ENCODE measurements at places on chromosomes 4 and X.

DNA sequence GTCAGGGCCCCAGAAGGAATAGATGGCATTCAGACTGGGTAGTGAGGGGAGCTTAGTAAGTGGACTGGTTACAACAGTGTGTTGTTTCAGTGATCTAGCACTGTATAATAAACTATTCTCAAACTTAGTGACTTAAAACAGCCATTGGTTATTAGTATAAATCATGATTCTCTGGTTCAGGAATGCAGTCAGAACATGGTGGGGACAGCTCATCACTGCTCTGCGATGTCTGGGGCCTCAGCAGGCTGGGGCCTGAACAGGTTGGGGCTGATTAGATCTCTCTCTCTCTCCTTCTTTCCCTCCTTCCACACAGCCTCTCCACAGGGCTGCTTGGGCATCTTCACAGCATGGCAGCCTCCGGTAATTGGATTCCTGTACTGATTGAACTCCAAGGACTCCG lies 160.4 kb downstream of the GATB start:
- DNase-seq: peak; percentile 14

DNA sequence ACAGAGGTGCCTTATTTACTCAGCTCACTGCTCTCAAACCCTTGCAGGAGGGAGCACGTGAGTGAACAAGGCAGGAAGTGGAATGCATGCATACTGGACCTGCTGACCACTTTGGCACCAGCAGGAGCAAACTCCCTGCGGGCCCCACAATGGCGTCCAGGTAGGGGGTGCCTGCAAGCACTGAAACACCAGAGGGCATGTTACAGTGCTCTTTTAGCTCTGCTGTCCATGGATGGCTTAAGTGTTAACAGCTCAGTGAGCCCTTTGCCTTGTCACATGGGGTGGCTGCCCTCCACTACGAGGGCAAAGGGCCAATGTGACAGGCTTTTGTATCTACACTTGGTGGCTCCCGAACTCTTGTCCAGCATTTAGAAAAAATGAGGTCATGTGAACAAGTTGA lies 199.5 kb upstream of the UGT8 start:
- no peak for DNase-seq

DNA sequence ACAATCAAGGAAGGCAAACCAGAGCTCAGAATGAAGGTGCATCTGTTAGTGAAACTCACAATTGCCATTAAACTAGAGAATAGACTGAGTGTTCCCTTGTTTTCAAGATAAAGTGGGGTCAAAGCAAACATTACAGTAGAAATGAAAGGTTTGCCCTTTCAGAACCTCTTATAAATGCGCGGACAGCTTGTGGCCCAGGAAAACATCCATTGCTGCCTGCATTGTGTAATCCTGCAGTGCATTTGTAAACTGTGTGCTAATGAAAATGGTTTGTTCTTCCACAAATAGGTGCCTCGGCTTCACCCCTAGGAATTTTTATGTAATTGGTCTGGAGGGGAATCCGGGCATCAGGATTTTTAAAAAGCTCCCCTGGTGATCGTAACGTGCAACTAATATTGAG lies 62.8 kb downstream of the SNX25 start:
- no peak for DNase-seq

- no peak for DNase-seq
Measured at GRCh38 chr4:180377741-180378140, 1865.5 kb upstream of the TENM3 start.

GRCh38 chr4:98653890-98654867 lies 4.2 kb downstream of the TSPAN5 start:
- DNase-seq: peak; percentile 88

GRCh38 chrX:117851025-117851424 lies 265.6 kb downstream of the KLHL13 start:
- no peak for DNase-seq

DNA sequence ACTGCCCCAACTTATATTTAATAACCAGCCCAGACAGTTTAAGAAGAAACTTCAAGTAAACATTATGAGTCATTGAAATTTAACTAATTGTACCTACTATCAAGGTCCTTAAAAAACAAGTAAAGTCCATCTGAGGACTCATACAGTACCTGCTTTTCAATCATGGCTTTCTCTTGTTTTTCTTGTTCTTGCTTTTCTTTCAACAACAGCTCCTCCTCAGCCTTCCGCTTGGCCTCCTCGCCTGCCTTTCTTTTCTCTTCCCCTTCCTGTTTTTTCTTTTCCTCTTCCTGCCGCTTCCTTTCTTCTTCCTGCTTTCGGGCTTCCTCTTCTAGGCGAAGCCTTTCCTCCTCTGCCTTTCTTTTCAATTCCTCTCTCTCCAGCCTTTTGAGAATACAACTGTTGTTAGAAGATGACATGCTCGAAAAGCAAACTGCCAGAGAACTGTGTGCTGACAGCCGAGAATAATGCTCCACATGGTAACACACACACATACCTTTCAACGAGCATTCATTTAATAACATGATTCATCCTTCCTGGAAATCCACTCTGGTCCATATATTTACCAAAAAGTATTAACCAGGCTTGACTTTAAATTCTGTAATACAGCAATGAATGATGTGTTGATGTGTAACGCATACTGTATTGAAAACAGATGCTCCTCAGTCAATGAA lies 25.2 kb upstream of the BCLAF3 start:
- DNase-seq: no peak

- no peak for DNase-seq
Measured at GRCh38 chr4:79982601-79983322, 90.3 kb downstream of the ANTXR2 start.

GRCh38 chr4:3572363-3572762 lies 40.1 kb upstream of the LRPAP1 start:
- DNase-seq: no peak

DNA sequence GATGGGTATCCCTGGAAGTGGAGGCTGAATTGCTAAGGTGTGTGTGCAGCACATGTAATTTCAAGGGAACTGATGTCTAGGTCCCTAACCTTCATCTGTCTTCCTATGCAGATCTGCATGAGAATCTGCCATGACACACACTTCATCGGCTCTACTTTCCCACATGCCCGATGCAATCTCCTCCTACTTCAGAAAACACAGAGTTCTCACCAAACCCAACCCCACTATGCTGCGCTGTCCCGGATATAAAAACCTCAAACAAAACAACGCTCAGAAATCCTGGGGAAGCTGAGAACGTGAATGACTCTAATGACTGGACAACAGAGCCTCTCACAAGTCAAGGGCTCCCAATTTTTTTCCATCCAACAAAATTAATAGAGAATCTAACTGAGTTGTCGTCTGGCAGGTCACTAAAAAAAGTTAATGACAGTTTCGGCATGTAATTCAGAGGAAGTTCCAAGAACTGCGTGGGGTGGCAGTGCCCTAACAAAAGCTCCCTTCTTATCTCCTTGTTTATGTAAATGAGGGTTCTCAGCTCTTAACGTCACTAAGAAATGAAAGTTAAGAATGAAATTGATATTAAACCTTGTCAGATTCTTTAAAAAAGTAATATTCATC lies 39.0 kb downstream of the STX18 start:
- DNase-seq: no peak

Measured in HCEC 1CT (cell line).